ENCODE measurements at places on chromosomes 4 and X.

DNA sequence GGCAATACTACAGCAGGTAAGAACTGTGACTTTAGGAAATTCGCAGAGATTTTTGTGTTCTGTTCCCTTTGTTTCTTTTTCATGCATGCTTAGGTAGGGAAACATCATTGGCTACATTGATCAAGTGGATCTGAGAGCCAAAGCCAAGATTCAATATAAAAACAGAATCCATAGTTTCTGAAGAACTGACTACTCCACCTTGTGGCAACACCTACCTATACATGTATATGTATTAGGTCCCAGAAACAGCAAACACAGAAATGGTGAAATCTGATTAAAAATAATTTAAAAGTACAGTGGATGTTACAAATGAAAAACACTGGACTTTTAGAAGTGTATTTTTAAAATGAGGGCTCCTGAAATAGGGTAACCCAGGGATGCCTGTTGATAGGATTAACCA lies 322.6 kb upstream of the MAOA start:
- no peak for DNase-seq

GRCh38 chrX:68533656-68534055 lies 34.8 kb downstream of the YIPF6 start:
- no peak for DNase-seq

- DNase-seq: no peak
Measured at GRCh38 chr4:85864259-85865205, 389.6 kb downstream of the ARHGAP24 start.

DNA sequence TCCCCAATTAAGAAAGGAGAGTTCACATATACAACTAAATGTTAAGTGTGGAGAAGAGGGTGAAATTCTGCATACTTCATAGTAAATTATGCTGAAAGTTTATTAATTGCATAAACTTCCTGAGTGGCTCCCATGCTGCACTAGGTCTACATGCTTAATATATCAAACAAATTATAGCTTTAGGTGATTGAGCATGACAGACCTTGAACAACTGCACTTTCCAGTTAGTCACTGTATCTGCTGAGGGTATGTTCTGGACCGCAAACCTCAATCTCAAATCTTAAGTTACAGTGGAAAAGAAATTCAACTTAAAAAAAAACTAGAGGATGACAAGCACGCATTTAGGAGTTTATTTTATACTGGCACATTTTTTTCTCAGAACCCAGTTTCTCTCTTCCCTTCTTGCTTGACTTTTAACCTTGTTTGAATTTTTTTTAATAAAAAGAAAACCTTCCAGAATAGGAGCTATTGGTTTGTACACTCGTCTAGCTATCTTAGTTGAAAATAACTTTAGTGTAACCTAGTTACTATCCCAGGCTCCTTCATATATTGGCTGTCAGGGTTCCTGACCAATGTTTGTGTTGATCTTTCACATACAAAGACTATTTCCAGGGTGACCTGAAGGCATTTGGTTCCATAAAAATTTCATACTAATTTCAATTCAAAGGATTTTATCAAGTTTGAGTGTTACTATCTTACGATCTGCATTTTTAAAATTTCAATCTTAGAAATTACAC lies 10.2 kb upstream of the FAM120C start:
- no peak for DNase-seq

- no peak for DNase-seq
Measured at GRCh38 chrX:110145854-110146253, 142.9 kb downstream of the TMEM164 start.

- no peak for DNase-seq
Measured at GRCh38 chr4:187685247-187685646, 310.3 kb upstream of the ZFP42 start.

DNA sequence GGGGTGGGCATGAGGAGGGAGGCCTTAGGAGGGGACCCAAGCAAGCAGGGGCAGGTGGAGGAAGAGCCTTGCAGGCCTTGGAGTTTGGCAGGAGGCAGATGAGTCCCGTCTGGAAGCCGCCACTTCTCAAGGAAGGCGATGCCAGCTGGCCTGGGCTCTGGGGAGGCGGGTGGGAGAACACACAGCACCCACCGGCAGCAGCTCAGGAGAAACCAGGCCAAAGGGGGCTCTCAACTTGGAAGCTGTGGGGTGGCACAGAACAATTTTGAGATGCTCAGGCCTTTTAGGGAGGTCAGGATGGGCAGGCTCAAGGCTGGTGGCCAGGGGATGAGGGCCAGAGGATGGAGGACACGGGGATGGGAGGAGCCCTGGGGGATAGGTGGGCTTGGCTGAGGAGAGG lies 11.6 kb upstream of the DUSP9 start:
- no peak for DNase-seq

- DNase-seq: peak; percentile 1
Measured at GRCh38 chrX:45515262-45516215, 314.9 kb upstream of the DIPK2B start.

DNA sequence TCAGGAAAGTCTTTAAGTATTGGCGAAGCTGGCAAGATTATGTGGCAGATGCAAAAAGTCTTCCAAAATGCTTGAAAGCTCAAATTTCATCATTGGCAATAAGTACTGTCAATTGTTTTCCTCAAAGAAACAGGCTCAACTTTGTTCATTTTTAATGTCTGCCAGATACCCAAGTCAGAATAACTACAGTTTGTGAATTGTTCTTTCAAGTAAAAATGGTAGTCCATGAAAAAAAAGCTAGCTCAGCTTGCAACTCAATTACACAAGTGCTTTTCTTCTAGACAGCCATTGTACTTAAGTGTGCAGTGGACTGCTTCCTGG lies 70.5 kb downstream of the AFF1 start:
- DNase-seq: no peak

DNA sequence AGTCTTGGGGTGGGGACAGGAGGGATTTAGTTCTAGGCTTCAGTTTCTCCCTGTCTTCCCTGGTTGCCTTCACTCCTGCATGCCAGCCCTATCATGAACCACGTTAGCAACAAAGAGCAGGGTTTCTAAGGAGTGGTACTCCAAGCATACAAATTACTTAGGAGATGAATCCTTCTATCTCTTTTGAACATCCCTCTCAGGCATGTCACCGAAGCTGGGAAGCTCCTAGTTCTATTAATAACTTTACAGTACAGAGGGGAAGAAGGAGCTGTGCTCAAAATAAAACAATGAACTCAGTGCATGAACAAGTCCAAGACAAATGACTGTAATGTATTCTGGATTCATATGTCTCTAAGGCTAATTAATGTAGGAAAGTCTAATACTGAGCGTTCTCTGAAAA lies 450.6 kb upstream of the RASGEF1B start:
- DNase-seq: no peak

GRCh38 chr4:181601103-181601502 lies 642.1 kb upstream of the TENM3 start:
- no peak for DNase-seq

GRCh38 chr4:87327136-87327535 lies 4.5 kb upstream of the HSD17B13 start:
- DNase-seq: no peak
